Effector memory CD4-positive, alpha-beta T cell (primary cell): ENCODE measurements at places on chromosomes 3 and 15.

GRCh38 chr15:48798319-48798718 lies 12.6 kb downstream of the CEP152 start:
- no peak overlapping the region for H3K4me3 ChIP-seq
- H3K4me1 ChIP-seq, result no peaks in the 10 kb centered on the region
- no peaks in the 10 kb centered on the region for H3K27me3 ChIP-seq
- H3K36me3 ChIP-seq, result no peaks in the 10 kb centered on the region

DNA sequence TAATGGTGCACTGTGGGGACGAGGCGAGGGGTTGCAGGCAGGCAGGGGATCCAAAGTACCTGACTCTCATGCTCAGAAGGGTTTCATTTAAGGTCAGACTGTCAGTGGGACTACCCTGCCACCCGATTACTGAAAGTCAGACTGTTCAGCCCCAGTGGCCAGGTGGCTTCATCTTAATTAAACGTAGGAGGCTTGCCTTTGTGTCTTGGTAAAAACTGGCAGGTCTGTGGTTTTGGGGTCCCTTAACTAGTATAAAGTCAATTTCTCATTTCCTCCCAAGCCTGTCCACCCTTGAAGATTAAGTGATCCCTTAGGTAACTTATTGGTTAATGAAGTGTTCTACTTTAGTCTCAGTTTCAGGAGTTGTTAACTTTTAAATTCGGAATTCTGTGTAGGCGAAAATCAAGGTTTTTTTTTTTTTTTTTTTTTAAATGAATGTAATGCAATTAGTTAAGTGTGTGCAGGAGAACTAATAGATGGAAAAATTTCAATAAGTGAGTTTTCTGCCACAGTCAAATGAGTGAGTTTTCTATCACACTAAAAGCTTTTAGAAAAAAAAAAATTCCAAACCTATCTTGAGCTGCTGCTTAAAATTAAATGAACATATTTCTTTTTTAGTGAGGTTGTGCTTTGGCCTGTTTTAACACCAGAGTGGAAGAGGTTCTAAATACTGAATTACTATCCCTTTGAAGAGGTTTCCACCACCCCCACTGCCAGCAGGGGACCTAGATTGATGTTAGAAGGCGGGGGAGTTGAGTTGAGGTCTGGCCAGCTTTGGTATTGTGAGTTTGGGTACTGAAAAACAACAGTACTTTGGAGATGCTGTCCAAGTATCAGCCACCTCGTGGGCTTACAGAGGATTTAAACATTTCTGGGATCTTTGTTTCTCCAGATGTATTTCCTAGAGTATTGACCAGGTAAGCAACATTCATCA lies 15.2 kb downstream of the ITPR1 start:
- no peak for DNase-seq
- no peak overlapping the region for H3K27ac ChIP-seq
- H3K4me1 ChIP-seq, result no peaks in the 10 kb centered on the region
- H3K27me3 ChIP-seq, result no peaks in the 10 kb centered on the region

DNA sequence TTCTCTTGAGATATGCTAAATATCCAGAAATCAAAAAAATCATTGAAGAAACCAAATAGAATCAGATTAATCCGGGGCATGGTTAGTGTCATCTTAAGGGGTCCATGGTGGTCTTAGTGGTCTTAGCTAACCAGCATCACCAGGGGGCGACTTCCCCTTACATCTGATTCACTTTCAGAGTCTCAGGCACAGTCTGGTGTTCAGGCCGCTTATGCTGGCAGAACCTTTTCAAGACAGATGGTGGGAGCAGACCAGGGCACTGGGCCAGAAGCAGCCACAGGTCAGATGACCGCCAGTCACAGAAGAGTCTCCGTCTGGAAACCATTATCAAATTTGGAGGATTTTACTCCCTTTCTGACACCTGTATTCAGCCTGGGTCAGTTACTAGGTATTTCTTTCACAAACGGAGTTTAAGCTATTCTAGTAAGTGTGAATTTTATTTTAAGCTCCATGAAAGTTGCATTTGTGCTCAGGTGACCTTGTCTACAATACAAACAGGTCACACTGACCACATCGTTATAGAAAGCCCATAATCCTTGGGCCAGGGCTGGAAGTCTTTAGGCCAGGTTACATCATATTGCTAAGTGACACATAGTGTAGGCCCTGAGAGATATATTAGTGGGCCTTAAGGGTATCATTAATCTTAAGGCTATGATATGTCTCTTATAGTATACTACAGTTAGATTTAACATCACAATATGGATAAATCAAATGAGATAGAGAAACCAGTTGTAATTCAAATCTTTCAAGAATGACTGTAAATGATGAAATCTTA lies 365.5 kb downstream of the GBE1 start:
- H3K27me3 ChIP-seq, result no peaks in the 10 kb centered on the region
- H3K4me1 ChIP-seq, result no peaks in the 10 kb centered on the region
- no peak for DNase-seq
- H3K27ac ChIP-seq, result no peak overlapping the region
- H3K4me3 ChIP-seq, result no peak overlapping the region

- H3K36me3 ChIP-seq, result no peaks in the 10 kb centered on the region
- no peaks in the 10 kb centered on the region for H3K27me3 ChIP-seq
- no peaks in the 10 kb centered on the region for H3K4me1 ChIP-seq
- DNase-seq, result no peak
Observed at GRCh38 chr3:54874816-54875556, 52.9 kb downstream of the LRTM1 start.

- no peak overlapping the region for H3K4me3 ChIP-seq
- no peaks in the 10 kb centered on the region for H3K4me1 ChIP-seq
- no peak overlapping the region for H3K27ac ChIP-seq
Observed at GRCh38 chr3:131008326-131008725, 18.3 kb downstream of the ASTE1 start.

DNA sequence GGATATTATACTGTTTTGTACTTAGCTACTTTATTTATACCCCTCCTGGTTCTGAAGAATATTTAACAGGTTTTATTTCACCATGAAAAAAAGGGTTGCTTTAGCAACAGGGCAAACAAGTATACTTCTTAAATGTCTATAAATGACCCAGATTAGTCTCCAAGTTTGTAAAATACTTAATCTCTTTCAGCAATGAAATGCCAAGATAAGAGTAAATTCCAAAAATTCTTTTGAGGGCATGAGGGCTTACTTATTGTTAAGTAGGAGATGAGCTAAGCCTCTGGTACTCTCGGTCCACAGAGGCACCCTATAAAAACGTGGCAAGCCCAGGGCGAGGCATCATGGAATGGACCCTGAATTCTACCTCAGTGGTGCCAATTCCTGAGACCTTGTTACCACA lies 264.8 kb upstream of the NSMCE3 start:
- H3K4me3 ChIP-seq, result no peak overlapping the region
- no peaks in the 10 kb centered on the region for H3K4me1 ChIP-seq
- no peak for DNase-seq
- no peaks in the 10 kb centered on the region for H3K36me3 ChIP-seq
- H3K27me3 ChIP-seq, result no peaks in the 10 kb centered on the region
- H3K27ac ChIP-seq, result no peak overlapping the region

GRCh38 chr15:31024330-31024729 lies 32.9 kb upstream of the MTMR10 start:
- no peak overlapping the region for H3K27ac ChIP-seq
- DNase-seq, result no peak
- H3K4me1 ChIP-seq, result no peaks in the 10 kb centered on the region
- H3K36me3 ChIP-seq, result no peaks in the 10 kb centered on the region
- no peaks in the 10 kb centered on the region for H3K27me3 ChIP-seq

GRCh38 chr3:99716463-99716995 lies 78.1 kb downstream of the COL8A1 start:
- DNase-seq, result no peak
- H3K4me1 ChIP-seq, result no peaks in the 10 kb centered on the region
- H3K27me3 ChIP-seq, result no peaks in the 10 kb centered on the region
- H3K27ac ChIP-seq, result no peak overlapping the region
- H3K4me3 ChIP-seq, result no peak overlapping the region

GRCh38 chr15:76533995-76534394 lies 197.4 kb downstream of the ISL2 start:
- no peaks in the 10 kb centered on the region for H3K27me3 ChIP-seq
- no peak for DNase-seq
- no peak overlapping the region for H3K4me3 ChIP-seq

- no peaks in the 10 kb centered on the region for H3K36me3 ChIP-seq
- H3K4me1 ChIP-seq, result no peaks in the 10 kb centered on the region
- H3K27ac ChIP-seq, result no peak overlapping the region
Observed at GRCh38 chr3:168262887-168263286, 167.2 kb upstream of the GOLIM4 start.

- no peaks in the 10 kb centered on the region for H3K36me3 ChIP-seq
- no peaks in the 10 kb centered on the region for H3K27me3 ChIP-seq
- H3K4me1 ChIP-seq, result no peaks in the 10 kb centered on the region
- no peak overlapping the region for H3K27ac ChIP-seq
Observed at GRCh38 chr3:155318740-155319139, 25.3 kb upstream of the STRIT1 start.

DNA sequence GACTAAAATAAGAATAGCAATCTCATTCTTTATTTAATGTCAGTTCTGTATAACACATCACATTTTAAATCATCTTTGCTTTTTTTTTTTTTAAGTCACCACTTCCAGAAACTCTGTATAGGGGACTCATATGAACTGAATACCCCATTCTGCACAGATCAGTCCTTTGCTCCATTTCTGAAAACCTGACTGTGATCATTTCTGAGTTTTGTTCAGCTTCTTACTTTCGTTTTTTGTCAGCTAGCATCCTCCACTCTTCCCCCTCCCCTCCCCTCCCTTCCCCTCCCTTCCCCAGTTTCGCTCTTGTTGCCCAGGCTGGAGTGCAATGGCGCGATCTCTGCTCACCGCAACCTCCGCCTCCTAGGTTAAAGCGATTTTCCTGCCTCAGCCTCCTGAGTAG lies 49.8 kb upstream of the SGO1 start:
- H3K27me3 ChIP-seq, result no peaks in the 10 kb centered on the region
- no peak overlapping the region for H3K4me3 ChIP-seq
- no peak for DNase-seq
- no peaks in the 10 kb centered on the region for H3K4me1 ChIP-seq
- no peak overlapping the region for H3K27ac ChIP-seq

- H3K27me3 ChIP-seq, result no peaks in the 10 kb centered on the region
- H3K4me1 ChIP-seq, result no peaks in the 10 kb centered on the region
- no peak overlapping the region for H3K27ac ChIP-seq
- H3K4me3 ChIP-seq, result no peak overlapping the region
- no peak for DNase-seq
Observed at GRCh38 chr3:137514853-137515252, 249.3 kb upstream of the SOX14 start.

DNA sequence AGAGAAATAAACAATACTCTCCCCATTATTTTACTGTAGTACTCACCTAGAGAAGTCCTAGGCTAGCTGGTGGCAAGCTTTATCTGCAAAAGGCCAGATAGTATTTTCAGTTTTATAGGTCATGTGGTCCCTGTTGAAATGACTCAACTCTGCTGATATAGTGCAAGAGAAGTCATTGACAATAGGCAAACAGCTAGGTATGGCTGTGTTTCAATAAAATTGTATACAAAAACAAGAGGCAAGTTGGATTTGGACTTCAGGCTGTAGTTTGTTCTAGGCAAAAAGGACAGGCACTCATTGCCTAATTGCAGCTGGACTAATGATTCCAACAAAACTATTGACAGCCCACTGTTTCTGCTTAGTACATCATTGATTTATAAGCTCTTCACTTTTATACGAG lies 328.0 kb upstream of the PDZRN3 start:
- no peak overlapping the region for H3K4me3 ChIP-seq
- no peak overlapping the region for H3K27ac ChIP-seq
- H3K27me3 ChIP-seq, result no peaks in the 10 kb centered on the region
- H3K4me1 ChIP-seq, result no peaks in the 10 kb centered on the region
- DNase-seq, result no peak
- H3K36me3 ChIP-seq, result no peaks in the 10 kb centered on the region

DNA sequence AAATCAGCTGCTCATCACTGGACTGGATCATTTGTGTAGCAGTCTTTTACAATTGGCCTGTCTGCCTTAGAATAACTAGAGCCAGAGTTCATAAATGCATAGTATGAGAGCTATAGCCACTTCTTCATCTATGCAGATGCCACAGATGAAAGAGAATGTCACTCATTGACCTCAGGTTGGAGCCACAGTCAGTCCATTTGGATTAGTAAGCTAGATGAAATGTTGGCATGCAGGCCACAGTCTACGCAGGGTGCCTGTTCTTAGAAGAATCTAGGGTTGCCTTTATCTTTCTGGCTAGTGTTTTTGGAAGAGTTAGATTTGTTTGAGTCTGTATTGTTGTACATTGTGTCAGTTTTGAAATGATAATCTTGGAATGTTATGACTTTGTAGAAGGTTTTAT lies 25.4 kb upstream of the EDEM1 start:
- H3K27ac ChIP-seq, result no peak overlapping the region
- DNase-seq, result no peak
- H3K4me3 ChIP-seq, result no peak overlapping the region
- H3K27me3 ChIP-seq, result no peaks in the 10 kb centered on the region

- no peaks in the 10 kb centered on the region for H3K4me1 ChIP-seq
- no peak overlapping the region for H3K27ac ChIP-seq
- no peak for DNase-seq
- H3K36me3 ChIP-seq, result no peaks in the 10 kb centered on the region
- no peak overlapping the region for H3K4me3 ChIP-seq
- H3K27me3 ChIP-seq, result no peaks in the 10 kb centered on the region
Observed at GRCh38 chr3:30393079-30393478, 213.3 kb upstream of the TGFBR2 start.

DNA sequence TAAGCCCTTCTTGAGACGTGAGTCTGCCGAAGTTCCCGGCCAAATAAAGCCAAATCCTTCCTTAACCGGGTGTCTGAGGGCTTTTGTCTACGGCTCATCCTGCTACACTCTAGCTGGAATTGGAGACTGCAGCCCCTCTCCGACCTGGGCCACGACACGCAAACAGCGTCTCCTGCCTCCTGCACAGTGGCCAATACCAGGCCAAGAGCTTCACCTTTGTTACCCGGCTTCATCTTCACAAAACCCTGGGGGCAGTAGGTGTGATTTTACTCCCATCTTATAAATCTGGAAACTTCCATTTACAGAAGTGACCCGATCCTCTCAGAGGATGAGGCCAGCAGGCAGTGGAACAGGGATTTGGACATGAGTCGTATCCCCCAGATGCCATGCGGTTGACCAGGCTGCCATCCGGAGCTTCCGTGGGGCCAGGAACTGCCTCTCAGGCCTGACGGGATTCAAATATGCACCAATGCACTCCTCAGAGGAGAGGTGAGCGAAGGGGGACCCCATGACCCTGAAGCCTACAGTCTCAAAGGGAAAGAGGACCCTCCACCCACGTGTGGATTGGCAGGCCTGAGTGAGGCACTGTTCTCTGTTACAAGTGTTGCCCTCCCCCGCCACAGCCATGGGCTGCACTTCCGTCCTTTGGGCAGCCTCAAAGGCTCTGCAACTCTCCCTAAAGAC lies 53.2 kb upstream of the KLF13 start:
- H3K27ac ChIP-seq, result no peak overlapping the region
- no peak overlapping the region for H3K4me3 ChIP-seq
- H3K36me3 ChIP-seq, result no peaks in the 10 kb centered on the region
- no peaks in the 10 kb centered on the region for H3K4me1 ChIP-seq
- no peak for DNase-seq

- H3K4me3 ChIP-seq, result peak overlapping the region; percentile 10
- no peaks in the 10 kb centered on the region for H3K36me3 ChIP-seq
- no peak for DNase-seq
- H3K27ac ChIP-seq, result no peak overlapping the region
Observed at GRCh38 chr3:104291437-104291851, 1075.3 kb upstream of the ALCAM start.

GRCh38 chr15:100651253-100651652 lies 48.9 kb downstream of the ASB7 start:
- DNase-seq, result no peak
- H3K4me3 ChIP-seq, result no peak overlapping the region
- peaks cover 9% of the 10 kb centered on the region for H3K36me3 ChIP-seq
- H3K27ac ChIP-seq, result no peak overlapping the region

- no peak overlapping the region for H3K27ac ChIP-seq
- no peak for DNase-seq
- H3K27me3 ChIP-seq, result no peaks in the 10 kb centered on the region
- no peaks in the 10 kb centered on the region for H3K4me1 ChIP-seq
- no peaks in the 10 kb centered on the region for H3K36me3 ChIP-seq
- no peak overlapping the region for H3K4me3 ChIP-seq
Observed at GRCh38 chr3:11220230-11220629, 52.0 kb upstream of the ATG7 start.
